ENCODE measurements at places on chromosomes 6 and 20.

- DNase-seq = no peak
Observed at GRCh38 chr20:51388756-51389542, 153.6 kb downstream of the NFATC2 start.

DNA sequence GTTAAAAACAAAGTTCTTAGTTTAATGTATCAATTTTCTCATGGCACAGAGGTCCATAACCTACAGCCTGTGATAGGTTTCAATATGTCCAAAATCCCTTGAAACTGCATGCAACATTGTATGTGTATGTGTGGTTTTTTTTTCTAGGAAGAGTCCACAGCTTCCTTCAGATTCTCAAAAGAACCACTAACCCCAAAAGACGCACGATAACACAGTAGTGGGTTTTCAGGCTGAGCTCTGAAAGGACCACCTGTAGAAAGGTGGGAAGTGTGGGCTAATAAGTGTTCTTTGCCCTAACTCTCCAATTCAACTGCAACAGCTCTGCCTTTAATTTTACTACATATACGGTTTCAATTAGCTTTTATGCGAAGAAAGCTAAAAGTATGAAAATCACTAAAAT lies 11.5 kb upstream of the KATNA1 start:
- DNase-seq = no peak

DNA sequence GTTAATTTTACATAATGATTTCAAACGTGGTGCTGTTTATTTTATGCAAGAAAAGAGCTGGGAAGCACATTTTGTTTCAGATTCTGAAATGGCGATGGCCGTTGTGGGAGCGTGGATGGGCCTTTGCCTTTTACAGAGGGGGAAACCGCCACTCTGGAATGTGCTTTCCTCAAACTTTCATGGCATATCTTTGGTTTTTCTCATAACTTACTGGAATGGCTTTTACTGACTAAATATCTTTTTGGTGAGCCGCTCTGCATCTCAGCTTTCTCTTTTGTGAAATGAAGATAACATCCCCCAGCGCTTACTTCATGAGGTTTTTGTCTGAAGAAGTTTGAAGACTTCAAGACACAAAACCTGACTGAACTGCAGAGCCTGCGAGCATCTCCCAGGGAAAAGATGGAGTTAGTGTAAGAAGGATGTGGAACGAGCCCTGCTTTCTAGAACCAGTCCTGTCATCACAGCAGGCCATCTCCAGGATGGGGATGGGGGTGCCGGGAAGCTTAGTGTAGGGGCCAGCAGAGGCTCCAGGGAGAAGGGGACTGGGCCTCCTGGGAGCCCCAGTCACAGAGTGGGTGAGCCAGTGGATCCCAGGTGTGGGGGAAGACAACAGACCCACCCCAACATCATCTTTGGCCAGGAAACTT lies 61.8 kb upstream of the TIAM2 start:
- DNase-seq = no peak

DNA sequence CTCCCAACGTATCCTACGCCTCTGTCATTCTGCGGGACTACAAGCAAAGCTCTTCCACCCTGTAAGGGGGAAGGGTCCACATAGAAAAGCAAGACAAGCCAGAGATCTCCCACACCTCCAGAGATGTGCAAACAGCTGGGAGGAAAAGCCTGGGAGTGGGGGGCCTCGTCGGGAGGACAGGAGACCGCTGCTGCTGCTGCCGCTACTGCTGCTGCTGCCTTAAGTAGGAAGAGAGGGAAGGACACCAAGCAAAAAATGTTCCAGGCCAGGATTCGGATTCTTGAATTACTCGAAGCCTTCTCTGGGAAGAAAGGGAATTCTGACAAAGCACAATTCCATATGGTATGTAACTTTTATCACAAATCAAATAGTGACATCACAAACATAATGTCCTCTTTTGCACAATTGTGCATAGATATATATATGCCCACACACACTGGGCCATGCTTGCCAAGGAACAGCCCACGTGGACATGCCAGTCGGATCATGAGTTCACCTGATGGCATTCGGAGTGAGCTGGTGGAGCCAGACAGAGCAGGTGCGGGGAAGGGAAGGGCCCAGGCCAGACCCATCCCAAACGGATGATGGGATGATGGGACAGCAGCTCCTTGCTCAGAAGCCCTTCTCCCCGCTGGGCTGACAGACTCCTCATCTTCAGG lies 108.8 kb upstream of the RAB32 start:
- DNase-seq = no peak

DNA sequence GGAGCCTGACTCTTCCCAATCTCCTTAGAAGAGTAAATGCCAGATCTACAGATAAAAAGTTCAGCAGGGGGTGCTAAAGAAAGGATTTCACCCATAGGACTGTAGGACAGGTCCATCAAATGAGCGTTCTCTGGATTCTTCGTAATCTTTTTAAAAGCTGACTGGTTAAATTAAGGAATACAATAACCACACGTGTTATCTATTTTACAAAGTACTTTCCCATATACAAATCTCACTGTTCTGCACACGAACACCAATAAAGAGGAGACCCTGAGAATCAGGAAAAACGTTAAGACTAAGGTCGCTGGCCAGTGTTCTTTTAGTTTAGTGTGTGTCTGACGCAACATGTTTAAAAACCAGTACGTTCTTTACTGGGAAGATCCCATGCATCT lies 542 bp downstream of the TUBE1 start:
- peak; percentile 79 for DNase-seq

GRCh38 chr20:3934624-3935023 lies 45.4 kb downstream of the PANK2 start:
- DNase-seq = no peak

GRCh38 chr20:39861381-39861780 lies 827.7 kb downstream of the MAFB start:
- no peak for DNase-seq

- DNase-seq = no peak
Observed at GRCh38 chr6:31122791-31123706, 2.8 kb upstream of the CDSN start.

- no peak for DNase-seq
Observed at GRCh38 chr6:34487536-34487935, 21.7 kb downstream of the PACSIN1 start.

DNA sequence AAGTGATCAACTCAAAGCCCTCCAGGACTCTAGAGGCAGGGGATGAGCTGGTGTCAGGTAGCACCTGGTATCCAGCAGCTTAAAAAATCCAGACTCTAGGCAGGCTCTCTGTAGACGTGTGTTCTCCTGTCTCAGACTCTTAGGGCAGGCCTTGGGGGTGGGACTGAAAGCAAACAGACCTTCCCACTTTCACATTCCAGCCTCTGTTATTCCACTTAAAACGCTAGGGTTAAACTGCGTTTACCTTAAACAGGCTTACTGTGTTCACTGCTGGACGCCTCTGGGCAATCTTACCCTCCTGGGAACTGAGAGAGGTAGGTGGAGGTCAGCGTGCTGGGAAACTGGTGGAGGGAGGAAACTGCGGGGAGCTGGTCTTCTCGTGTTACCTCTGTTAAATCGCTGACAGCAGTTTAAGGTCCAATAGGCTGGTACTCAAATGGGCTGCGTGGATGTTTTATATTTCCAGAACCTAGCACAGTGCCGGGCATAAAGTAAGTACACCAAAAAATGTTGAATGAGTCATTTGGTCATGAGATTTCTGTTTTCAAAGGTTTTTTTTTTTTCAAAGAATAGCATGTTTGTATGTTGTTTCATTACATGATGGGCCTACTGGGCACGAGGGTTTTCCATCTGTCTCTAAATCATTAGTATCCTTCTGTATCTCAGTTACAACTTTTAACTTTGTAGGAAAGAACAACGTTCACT lies at the start of gene GCNT2:
Gene GCNT2, plus strand, starts transcription at position 248 of the 705 bp plus-strand sequence. CDS start 7,561 bp downstream, outside the sequence.
- no peak for DNase-seq
